ENCODE measurements at places on chromosomes 2 and 18.

GRCh38 chr2:61949714-61950560 is 44.5 kb downstream of the COMMD1 start:
- DNase-seq: no peak

DNA sequence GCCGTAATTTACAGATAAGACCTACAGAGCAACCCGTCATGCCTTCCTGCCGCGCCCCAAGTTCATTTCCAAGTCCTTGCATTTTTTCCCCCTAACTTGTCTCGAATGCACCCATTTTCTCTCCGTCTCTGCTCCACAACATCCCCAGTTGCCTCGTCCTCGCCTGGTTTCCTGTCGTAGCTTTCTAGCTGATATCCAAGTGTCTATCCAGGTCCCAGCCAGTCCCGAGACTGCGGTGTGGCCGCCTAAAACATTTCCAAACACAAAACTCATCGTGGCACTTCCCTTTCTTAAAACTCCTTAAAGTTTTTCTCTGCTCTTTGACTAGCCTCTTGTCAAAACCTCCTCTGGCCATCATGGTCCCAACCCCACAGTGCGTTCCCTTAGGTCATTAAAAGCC is 1.2 kb upstream of the BARD1 start:
- DNase-seq: no peak

- no peak for DNase-seq
Measured at GRCh38 chr2:25905126-25905525, 26.8 kb upstream of the ASXL2 start.

DNA sequence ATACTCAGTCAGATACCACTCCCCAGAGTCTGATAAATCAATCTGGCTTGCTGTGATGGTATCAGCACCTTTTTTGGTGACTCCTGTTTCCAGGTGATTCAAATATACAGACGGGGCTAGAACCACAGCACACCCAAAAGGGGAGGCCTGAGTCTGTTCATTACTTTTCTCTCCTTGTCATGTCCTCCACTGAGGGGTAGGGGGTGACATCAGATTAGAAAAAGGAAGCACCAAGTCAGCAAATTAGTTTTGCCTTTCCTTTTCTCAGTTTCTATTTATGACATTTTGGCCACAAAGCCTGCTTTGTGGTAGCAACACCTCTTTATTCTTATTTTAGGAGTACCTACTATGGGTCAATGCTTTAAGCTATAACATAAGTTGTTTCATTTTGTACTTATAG is 127.4 kb downstream of the CCDC102B start:
- DNase-seq: no peak

DNA sequence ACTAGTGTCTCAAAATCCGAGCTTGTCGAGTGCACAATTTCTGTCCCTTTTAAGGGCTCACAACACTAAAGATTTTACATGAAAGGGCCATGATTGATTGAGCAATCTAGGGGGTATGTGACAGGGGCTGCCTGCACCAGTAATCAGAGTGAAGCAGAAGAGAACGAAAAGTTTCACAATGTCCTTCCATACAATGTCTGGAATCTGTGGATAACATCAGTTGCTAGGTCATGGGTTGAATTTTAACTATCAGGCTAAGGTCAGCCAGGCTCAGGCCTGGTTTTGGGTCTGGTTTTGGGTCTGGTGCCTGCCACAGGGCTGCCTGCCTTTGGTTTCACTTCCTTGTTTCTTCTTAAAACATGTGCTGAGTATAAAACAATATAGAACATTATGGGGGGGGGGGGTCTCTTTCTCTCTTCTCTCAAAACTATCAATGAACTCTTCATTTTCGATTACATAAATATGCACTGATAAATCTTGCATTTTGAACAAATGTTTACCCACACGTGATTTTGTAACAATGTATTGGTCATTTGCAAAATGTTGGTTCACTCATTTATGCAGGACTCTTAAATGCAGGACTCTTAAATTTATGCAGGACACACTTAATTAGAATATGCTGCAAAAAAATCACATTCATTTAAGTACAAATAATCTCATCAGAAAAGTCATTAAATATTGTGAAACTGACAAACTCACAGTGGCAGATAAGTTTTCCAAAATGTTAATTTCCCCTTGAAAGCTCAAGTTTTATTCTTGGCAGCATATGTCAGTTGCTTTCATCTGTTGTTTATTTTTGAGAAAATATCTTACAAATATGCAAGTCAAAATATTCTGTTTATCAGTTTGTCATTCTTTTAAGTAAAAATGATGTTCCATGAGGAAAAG is 290.5 kb upstream of the KYNU start:
- DNase-seq: no peak

GRCh38 chr2:195574312-195574711 is 82.7 kb upstream of the SLC39A10 start:
- DNase-seq: no peak

DNA sequence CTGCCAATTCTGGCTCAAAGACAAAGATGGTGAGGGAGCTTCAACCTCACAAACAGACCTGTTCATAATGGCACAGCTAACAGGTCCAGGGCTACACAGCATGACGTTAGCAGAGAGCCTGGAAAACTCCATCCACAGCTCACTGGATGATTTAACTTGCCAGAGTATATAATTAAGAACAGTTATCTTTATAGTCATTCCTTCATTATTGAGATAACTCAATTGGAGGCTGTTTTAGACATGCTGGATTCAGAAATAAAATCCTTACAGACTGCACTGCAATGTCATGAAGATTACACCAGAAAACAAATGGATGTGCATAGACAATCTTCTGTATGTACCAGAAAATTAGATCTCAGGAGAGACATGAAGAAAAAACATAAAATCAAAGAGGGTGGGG is 55.1 kb upstream of the LYPD1 start:
- DNase-seq: no peak

DNA sequence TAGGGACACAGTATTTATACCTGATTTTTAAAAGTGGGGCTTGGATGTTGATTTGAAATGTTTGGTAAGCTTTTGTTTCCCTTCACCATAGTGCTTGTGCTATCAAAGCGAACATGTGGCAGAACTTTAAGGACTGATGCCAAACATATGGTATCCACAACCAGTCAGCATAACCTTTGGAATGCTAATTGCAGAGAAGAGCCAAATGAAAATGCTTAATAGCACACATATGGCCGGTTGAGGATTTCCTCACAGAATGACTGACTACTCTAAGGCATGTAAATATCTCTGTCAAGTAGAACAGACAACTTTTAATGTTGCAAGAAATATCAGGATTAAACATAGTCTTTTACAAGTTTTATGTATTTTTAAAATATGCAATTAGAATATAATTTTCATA is 120.9 kb upstream of the COL3A1 start:
- DNase-seq: no peak

DNA sequence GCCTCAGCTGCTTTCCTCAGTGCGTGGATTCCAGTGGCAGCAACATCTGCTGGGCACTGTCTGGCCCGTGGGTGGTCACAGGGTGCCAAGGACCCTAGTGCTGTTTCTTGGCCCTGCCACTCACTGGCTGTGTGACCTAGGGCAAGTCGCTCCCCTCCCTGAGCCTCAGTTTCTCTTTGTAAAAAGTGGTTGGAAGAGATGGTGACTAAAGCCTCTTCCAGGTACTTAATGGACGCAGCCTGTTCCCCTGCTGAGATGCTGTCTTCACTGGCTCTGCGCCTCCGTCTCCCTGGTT is 42.2 kb downstream of the ATOH8 start:
- DNase-seq: no peak

GRCh38 chr18:39841482-39842365 is 2113.3 kb upstream of the PIK3C3 start:
- no peak for DNase-seq

DNA sequence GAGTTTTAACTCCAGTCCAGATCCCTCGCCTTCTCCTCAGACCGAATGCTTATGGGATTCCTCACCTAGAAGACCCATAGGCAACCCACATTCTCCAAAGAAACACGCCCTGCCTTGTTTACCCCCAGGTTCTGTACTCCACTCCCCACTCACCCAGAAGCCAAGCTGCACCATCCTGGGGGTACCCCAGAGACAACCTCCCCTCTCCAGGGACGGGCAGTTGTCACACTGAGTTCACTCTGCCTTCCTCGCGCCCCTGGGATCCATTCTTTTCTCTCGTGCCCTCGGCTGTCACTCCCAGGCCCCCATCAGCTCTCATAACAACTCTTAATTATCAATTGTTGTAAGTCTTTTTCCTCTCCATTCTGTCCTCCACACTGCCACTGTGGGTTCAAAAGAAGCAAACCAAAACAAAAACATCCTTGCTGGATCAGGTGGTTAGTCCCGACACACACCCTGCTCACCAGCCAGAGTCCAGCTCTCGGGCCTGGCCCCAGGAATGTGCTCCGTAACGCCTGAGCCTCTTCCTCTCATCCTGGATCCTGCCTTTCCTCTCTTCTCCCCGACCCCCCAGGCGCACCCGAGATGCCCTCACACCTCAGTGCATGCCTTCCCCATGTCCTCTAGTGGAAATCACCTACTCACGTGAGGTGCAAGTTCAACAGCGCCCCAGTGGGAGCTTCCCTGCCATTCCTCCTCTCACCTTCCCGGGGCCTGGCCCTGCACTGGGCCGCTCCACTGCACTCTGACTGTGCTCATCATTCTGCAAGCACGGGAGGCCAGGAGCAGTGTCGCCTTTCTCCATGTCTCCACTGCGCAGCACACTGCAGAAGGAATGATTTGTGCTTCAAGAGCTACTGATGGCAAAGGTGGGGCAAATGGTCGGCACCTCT is 20.7 kb downstream of the COX7A2L start:
- no peak for DNase-seq

DNA sequence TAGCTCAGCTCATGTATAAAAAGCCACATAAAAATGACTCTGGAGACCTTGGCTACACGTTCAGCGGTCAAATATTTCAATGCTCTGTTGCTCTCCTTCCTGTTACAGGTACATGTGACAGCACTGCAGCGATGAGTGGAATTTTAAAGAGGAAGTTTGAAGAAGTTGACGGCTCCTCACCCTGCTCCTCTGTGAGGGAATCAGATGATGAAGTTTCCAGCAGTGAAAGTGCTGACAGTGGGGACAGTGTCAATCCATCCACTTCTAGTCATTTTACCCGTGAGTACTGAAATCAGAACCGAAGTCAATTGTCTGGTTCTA is 125.4 kb downstream of the CSRNP3 start:
- DNase-seq: no peak

All from esophagus squamous epithelium (tissue), 5 donors.